ENCODE measurements at places on chromosomes 6 and 20.

DNA sequence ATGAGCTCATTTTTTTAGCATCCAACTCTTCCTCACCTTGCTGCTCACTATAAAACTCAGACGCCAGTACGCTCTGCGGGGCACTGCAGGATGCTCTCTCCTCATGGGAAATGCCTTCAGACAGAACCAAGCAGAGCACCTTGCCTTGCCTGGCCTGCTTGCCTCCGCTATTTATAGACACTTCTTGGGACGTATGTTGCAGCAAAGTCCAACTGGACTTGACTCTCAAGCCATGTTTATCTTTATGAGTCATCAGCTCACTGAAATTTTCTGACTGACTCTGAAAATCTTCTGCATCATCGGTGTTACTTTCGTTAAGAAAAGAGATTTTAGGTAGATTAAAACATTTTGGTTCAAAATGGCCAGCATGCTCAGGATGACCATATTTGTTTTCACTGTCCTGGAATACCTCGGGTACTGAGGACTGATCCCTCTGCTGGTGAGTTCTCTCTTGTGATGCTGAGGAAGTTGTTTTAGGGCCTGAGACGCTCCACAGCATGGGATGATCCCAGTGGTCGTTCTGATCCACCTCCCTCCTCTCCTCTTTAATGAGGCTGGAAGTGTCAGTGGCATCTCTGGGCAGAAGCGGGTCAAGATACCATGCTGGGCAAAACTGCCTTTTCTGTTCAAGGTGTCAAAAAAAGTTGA is 204.5 kb downstream of the KIF16B start:
- DNase-seq, result no peak

DNA sequence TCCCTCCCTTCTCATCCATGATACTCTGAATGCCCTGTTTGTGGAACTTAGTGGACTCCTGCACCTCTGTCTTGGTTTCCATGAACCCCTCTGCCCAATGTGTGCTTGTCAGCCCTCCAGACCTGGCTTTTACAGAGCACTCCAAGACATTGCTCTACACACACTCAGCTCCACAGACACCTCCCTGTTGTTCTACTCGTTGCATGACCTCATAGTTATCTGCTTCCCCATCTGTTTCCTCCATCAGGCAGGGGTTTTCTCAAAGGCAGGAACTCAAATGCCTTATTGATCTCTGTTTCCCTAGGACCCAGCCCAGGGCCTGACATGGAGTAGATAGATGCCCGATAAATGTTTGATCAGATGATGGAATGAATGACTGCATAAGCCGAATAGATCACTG is 13.3 kb downstream of the PLCG1 start:
- DNase-seq, result no peak

DNA sequence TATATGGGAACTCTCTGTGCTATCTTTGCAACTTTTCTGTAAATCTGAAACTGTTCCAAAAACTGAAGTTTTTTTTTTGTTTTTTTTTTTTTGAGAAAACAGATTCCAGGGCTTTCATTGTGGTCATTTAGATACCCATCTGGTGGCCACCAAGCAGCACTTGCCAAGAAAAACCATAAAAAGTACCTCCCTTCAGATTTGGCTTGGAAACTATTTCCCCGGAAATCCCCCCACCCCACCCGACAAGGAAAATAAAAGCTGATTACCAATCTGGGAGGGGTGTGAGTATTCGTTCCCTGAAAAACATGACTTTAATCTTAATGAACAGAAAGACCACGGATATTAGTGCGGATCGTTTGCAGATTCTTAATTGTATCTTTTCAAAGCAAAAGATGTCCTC is 1.9 kb downstream of the NFATC2 start:
- DNase-seq, result no peak

DNA sequence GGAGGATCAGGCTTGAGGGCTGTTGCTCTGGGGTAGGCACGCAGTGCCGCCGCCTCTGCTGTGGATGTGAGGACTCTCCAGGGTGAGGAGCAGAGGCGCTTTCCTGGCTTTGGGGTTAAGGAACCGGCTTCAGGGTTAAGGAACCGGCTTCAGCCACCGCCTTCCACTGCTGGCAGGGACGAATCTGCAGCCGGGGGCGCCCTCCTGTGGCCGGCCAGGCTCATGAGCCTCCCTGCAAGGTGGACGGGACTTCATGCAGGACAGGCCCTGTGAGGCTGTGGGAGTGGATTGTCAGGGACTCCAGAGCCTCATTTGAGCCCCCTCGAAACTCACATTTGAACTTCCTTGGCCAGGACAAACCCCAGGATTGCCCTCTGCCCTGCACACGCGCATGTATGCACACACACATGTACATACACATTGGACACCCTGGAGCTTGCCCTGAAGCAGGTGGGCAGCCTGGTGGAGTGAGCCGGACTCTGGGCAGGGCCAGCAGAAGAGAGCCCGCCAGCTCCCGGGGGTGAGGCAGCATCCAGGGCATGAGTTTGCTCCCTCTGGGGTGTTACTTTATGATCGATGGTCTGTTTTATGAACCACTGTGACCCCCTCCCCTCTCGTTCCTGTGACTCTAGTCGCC is 146.9 kb downstream of the PHACTR3 start:
- no peak for DNase-seq

- DNase-seq, result no peak
Observed at GRCh38 chr6:13561624-13562267, 12.7 kb upstream of the SIRT5 start.

Data from stimulated activated CD8-positive, alpha-beta memory T cell treated with anti-CD3 and anti-CD28 coated beads, Interleukin-15, amount 100 ng/mL, for 24 hours (primary cell).